ENCODE measurements at places on chromosomes 5 and 9.

- no peak for DNase-seq
Measured at GRCh38 chr9:129322641-129323375, 144.7 kb upstream of the IER5L start.

GRCh38 chr9:128702445-128702948, at the start of gene PKN3:
PKN3 (plus strand) TSS chr9:128702503; CDS start chr9:128702916, 413 bp downstream.
- peak; percentile 92 for DNase-seq

GRCh38 chr5:178371362-178372111, 138.9 kb upstream of the PHYKPL start:
- no peak for DNase-seq

GRCh38 chr5:132666310-132667123, 7.3 kb upstream of the IL4 start:
- DNase-seq, result no peak

DNA sequence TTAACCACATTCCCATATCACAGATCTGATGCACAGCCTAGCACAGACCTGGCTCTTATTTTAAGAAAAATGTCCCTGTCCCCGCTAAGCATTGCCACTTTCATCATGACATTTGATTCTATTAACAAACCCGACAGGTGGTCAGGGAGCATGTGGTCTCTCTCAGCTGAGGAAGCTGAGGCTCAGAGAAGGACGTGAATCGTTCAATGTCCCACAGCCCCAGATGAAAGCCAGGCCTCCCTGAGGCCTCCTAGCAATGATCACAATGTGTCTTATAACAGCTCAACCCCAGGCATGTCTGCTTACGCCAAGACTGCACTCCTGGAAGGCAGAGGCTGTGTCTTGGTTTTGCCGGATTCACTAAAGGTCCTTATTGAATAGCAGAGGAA, 10.4 kb upstream of the CRB2 start:
- peak; percentile 35 for DNase-seq

GRCh38 chr5:102773133-102773532, 18.0 kb downstream of the PAM start:
- no peak for DNase-seq

DNA sequence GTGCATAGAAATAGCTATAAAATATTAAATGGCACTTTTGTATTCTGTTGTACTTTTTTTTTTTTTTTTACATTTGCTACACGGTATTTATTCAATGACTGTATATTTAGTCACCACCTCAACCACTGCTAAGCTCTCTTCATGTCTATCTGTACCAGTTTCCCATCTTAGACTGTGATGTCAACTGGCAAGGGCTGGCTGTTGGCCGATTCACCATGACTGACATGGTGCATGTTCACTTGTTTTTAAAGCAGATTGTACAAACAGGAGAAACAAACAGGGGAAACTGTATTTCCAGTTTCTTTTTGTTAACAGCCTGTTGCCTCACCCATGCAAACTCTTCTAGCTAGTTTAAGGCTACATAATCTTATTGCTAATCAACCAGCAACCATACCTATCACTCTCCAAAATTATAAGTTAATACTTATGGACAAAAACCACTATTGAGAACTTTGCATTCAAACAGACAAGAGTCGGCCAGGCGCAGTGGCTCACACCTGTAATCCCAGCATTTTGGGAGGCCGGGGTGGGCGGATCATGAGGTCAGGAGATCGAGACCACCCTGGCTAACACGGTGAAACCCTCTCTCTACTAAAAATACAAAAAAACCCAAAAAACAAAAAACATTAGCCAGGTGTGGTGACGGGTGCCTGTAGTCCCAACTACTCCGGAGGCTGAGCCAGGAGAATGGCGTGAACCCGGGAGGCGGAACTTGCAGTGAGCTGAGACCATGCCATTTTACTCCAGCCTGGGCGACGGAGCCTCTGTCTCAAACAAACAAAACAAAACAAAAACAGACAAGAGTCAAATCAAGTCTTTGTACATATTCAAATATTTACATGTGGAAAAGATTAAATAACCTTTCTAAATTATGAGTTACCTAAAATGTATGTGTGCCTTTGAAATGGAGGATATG, 13.2 kb downstream of the ZFAND5 start:
- no peak for DNase-seq

DNA sequence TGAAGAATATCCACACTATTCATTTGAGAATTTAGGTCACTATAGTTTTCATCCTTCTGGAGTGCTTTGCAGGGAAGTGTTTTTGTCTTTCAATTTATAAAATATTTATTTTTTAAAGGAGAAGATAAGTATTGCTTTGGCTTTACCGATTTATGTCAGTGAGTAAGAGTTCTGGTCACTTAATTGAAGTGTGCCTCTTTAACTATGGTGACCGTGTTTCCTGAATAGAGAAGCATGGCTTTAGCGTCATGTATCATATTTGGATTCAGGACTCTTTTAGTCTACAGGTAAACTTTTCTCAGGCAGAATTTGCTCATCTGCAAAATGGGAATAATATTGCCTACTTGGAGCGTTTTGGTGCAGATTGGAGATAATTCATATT, 902 bp downstream of the BDP1 start:
- DNase-seq, result peak; percentile 75

DNA sequence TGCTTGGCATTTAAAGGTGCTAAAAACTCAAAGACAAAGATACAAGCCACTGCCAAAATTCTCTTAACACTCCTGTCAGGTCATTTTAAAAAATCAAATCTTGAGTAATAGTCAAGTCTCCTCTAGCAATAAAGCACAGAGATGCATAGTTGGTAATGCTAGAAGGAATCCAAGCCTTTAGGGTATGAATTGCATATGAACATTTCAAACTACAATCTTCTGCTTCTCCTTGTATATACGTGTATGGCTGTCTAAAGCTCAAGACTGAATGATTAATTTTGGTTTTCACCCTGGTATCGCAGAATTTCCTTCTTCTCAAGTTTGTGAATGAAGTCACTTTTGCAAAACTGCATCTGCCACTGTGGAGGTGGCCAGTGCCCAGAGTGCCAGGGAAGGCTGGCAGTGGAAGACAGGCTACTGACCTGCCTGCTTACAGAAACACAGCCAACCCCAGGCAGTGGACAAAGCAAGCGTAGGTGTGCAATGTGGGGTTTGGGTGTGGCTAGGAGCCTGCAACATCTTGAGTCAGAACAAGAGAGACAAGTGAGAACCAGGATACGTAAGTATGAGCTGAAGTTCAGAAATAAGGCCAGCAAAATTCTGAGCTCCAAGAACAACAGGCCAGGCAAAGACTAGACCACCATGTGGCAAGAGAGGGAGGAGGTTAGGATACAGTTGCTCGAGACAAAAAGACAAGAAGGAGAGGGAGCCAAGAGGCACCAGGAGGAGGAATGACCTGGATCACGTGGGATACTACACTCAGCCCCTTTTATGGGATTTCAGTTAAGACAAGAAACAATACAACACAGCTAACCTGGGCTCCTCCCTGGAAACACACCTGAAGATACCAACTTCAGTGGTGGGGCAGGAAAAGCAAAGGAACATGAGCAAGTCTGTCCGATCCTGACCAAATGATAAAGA, 22.6 kb downstream of the MYO10 start:
- no peak for DNase-seq

GRCh38 chr9:137205126-137206069, at the start of the genes NDOR1 and TMEM203:
NDOR1 (plus strand) TSS chr9:137205700; CDS start chr9:137205778, 78 bp downstream.
TMEM203 (minus strand) TSS chr9:137205648; CDS start chr9:137205414, 234 bp downstream.
- DNase-seq, result peak; percentile 92
